SJCRH30 (cell line): ENCODE measurements at places on chromosomes 6 and 20.
A peak's percentile ranks its signal among the peaks of the same experiment; 100 is the strongest.

GRCh38 chr6:86535100-86535499 is 402.2 kb upstream of the HTR1E start:
- DNase-seq: no peak

DNA sequence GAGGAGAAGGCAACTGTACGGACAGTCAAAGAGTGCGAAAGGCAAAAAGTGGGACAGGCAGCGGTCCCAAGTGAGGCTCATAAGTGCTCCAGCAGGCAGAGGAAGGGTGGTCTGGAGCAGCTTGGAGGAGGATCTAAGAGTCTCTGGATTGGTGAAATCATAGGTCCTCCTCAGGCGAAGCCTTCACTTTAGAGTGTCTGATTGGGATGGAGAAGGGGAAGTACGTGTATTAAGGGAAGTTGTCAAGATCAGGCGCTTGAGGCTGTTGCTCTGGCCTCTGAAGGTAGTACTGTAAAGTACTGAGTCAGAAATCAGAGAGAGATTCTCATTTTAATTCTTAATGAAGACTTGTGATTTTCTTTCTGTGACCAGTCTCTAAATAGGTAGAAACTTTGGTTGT is 185.6 kb downstream of the KIF16B start:
- DNase-seq: no peak

GRCh38 chr6:27091661-27092315 is 155.7 kb upstream of the PRSS16 start:
- peak; percentile 78 for DNase-seq

- no peak for DNase-seq
Observed at GRCh38 chr20:47345214-47345613, 11.3 kb downstream of the ZMYND8 start.

GRCh38 chr6:165298402-165298801 is 11.0 kb downstream of the C6orf118 start:
- no peak for DNase-seq

- DNase-seq: no peak
Observed at GRCh38 chr6:71544906-71545305, 256.3 kb downstream of the OGFRL1 start.

- DNase-seq: no peak
Observed at GRCh38 chr6:135066806-135067205, 12.2 kb upstream of the HBS1L start.

GRCh38 chr6:113971741-113972140 is 793 bp upstream of the HDAC2 start:
- DNase-seq: no peak

GRCh38 chr6:133632206-133632605 is 256.7 kb upstream of the TCF21 start:
- DNase-seq: no peak

DNA sequence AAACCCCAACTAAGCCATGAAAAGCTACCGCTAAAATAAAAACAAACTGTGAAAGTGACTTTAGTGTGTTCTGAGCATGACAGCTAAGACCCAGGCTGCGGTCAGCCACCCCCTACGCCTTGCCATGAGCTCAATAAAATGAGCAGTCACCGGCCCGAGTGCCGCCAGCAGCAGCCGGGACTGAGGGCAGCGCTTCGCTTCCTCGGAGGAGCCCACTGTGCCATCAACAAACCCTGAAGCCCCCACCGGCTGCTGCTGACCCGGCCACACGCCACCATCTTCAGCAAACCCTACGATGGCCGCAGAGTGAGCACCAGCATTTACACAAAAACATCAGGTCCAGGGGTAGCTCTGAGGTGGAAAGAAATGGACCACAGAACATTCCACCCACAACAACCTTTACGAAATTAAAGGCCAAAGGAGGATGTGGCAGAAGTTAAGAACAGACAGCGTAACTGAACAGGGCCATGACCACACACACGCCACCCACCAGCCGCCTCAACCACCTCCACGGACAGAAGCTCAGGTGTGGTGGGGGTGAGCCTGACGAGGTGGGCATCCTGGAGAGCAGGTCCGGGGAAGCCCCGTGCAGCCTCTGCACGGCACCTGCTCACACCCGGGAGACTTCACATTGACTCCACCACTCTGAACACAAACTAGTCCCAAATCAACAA is 67.0 kb downstream of the THBS2 start:
- peak; percentile 76 for DNase-seq

GRCh38 chr20:49935746-49936152 is 448 bp upstream of the RNF114 start:
- DNase-seq: no peak

- DNase-seq: peak; percentile 57
Observed at GRCh38 chr6:71349395-71349794, 60.8 kb downstream of the OGFRL1 start.

- DNase-seq: peak; percentile 20
Observed at GRCh38 chr6:12911427-12911826, 194.9 kb downstream of the PHACTR1 start.

DNA sequence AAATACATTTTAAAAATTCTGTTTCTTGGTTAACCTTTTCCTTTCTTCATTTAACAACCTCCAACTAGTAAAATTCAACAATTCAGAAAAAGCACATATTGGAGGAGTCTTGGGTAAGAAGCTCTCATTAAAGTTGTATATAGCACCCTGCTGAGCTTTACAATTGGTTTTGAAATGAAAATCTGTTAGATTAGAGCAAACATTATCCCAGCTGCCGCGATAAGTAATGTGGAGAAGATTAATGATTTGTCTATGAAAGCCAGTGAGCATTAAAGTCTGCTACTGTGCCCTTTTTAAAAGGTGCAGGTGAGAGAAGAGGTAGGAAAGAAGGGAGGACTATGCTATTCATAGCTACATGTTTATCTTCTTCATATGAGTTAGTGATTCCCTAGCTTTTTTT is 201.5 kb downstream of the ZFAND3 start:
- no peak for DNase-seq
